Thoracic aorta (tissue), 2 donors: ENCODE measurements at places on chromosomes 1 and 21. TPM values are rescaled to one million over a fixed set of nuclear protein-coding genes. Genes with fewer than 3 reads are reported as not detected.

DNA sequence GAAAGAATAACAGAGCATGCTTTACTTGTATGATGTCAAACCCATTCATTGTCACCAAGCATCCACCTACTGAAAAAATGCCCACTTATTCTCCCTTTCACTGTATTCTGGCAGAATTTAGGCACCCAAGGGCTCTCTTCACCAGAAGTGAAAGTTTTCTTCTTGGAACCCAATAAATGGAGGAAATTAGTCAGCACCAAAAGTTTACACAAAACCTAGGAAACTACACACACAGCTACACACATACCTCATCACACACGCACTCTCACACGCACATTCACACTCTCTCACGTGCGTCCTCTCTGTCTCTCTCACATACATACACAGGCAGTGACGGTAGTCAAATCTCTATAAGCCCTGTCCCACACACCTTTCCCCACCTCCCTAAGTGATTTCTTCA, 37.6 kb downstream of the MCOLN2 start:
- no peak for DNase-seq

- DNase-seq: no peak
Measured at GRCh38 chr1:164748253-164748899, 189.4 kb downstream of the PBX1 start.

- DNase-seq: no peak
Measured at GRCh38 chr1:3212453-3213355, 143.7 kb downstream of the PRDM16 start.

Gene LRRC38
- total RNA-seq: not detected

Gene CLDN17
- total RNA-seq: not detected

GRCh38 chr1:156854634-156855033, 4.3 kb downstream of the INSRR start:
- no peak for DNase-seq

Gene NBPF9
- total RNA-seq: 18.1 TPM

Gene FCRL2
- total RNA-seq: not detected

- no peak for DNase-seq
Measured at GRCh38 chr1:236142253-236143103, at the start of gene GPR137B. Gene GPR137B, plus strand, starts transcription at chr1:236142539. Its CDS starts 84 bp downstream, at chr1:236142623.

DNA sequence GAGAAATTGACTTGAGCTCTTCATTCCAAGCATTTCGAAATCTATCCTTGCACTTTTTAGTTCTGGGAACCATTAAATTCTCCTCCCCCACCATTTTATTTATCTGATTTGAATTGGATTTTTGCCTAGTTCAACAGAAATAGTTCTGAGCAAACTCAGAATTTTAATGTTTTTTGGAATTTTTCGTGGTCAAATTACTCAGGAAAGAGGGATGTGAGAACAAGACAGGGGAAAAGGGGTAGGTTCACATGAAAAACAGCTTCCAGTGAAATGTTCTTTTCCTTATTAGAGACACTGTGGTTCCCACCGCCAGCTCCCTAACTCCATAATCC, 5.7 kb upstream of the ZNF697 start:
- DNase-seq: no peak

DNA sequence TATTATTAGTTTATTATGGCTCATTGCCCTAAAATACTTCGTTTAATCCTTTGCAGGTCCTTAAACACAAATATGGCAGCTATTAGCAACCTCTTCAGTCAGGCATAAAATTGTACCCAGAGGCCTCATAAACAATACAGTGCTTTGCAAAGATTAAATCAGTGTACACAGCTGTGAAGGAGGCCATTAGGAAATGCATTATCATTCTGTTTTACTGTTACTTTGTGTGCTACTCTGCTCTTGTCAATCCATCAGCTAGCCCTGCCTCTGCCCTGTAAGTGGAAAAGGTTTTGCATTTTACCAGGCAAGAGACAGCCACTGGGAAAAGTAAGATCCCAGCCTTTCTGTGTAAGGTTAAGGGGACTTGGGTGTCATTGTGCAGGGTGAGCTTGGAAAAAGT, 415.7 kb upstream of the DAB1 start:
- no peak for DNase-seq

Gene ATP8B2
- total RNA-seq: 291 TPM

Gene SH3GLB1
- 49.1 TPM for total RNA-seq

- DNase-seq: no peak
Measured at GRCh38 chr1:118485757-118486156, 300.7 kb upstream of the SPAG17 start.

GRCh38 chr1:15883326-15883725, 35.8 kb downstream of the SPEN start:
- DNase-seq: no peak

- no peak for DNase-seq
Measured at GRCh38 chr1:172006660-172007059, 165.4 kb downstream of the DNM3 start.

- no peak for DNase-seq
Measured at GRCh38 chr1:237041795-237042525, at the start of gene RYR2. Gene RYR2, plus strand, starts transcription at chr1:237042184. Its CDS starts 338 bp downstream, at chr1:237042522.

Gene VANGL2
- total RNA-seq: 0.27 TPM

Gene RAB29
- 23.5 TPM for total RNA-seq

DNA sequence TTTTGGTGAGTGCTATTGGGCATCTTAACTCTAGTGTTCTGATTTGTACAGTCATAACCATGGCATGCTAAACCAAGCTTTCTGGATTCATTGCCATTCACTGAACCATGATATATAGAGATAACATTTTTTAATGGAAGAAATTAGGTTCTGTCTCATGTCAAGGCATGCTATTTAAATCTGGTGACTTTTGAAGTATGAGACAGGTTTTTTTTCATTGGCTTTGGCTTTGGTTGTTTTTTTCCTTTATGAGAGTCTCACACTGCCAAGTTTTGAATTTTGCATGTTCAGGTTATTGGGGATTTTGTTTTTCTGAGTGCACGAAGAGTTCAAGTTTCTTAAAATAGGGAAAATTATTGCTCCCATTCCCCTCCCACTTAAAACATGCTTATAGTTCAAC, 141.3 kb upstream of the ADAMTS5 start:
- DNase-seq: no peak

DNA sequence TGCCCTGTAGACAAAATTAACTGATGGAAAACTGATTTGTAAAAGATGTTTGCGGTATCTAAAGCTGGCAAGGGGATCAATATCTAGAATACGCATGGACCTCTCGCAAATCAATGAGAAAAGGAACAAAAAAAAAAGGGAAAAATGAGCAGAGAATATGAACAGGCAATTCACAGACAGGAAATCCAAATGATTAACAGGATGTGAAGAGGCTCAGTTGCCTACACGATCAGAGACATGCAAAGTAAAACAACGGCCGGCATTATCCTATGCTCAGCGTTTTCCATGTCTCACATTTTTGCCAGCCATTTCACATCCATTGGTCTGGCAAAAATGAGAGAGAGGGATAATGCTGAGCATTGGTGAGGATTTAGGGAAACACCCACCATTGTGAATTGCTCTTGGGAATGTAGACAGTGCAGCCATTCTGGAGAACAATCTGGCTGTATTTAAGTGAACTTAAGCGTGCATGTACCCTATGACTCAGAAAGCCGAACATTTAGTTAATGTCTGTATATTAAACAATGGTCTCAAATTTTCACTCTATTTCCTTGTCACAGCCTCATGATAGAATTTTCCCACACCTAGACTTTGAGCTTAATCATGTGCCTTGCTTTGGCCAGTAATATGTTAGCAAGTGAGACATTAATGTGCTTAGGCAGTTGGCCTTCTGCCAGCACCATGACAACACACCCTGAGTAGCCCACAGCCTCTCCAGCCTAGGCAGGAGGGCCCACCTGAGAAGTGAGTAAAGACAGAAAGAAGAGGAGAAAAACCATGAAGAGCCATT, 61.0 kb upstream of the NBPF3 start:
- no peak for DNase-seq

- DNase-seq: no peak
Measured at GRCh38 chr1:81509594-81509993, 291.1 kb upstream of the ADGRL2 start.

GRCh38 chr1:53590104-53590503, 130.9 kb downstream of the DMRTB1 start:
- no peak for DNase-seq

DNA sequence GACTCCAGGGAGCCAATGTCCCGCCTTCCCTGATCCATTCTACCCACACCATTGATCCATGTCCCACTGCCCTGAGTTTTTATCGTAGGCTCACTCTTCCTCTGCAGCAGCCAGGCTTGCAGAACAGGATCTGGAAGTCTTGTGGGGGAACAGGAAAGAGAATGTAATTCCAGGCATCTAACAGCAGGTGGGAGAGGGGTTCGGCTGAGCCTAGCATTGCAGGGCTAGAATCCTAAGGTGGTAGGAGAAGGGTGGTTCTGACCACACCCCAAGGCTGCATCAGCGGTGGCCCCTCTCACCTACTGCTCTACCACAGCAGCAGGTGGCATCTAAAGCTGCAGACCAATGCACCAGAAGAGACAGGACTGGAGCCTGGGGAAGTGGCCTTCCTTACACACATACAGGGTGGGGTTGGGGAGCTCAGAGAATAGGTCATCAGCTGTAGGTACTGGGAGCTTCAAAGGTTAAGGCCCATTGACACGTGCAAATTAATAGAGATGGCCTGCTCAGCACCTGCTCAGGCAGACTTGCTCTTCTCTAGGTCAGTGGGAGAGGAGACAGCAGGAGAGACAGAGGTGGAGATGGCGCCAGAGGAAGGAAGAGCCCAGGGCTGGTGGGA, 20.5 kb downstream of the KNCN start:
- no peak for DNase-seq

DNA sequence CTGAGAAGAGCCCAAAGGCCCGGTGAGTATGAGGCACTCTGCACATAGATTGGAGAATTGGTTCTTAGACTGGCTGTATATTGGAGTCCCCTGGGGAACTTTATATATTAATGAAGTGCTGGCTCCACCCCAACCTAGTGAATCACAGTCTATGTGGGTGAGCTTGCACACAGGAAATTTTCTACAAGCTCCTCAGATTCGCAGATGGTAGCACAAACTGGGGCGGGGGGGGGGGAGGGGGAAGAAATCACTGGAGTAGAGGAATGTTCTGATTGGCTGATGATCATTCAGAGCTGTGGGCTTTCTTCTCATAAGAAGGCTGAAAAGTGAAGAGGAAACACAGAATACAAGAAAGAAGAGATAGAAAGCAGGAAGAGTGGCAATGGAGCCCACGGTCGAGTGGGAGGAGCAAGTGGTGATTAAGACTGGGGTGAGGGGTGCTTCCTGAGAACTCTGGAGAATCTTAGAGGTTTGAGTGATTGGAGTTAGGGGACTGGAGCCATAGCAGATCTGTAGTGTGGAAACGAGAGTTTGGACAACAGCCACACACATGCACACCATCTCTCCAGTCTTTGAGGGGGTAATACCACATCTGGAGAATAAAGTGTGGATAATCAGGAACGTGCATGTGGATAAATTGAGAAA, 465.9 kb upstream of the DAB1 start:
- no peak for DNase-seq

Gene RASSF5
- 22.8 TPM for total RNA-seq

Gene PTGER3
- total RNA-seq: 61.7 TPM

GRCh38 chr1:233723387-233723786, 109.5 kb downstream of the KCNK1 start:
- DNase-seq: no peak

DNA sequence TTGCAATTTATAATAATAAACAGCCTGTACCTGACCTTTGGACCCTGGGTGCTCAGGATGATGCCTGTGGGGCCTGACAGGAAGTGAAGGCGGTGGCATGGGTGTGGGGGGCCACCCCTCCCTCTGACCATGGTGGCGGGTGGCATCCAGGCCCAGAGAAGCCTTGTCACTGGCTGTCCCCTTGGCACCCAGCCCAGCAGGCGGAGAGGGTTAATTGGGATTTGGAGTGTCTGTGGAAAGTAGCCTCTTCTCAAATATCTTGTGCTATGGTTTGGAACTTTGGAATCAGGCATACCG, 20.5 kb downstream of the SOX13 start:
- DNase-seq: no peak

DNA sequence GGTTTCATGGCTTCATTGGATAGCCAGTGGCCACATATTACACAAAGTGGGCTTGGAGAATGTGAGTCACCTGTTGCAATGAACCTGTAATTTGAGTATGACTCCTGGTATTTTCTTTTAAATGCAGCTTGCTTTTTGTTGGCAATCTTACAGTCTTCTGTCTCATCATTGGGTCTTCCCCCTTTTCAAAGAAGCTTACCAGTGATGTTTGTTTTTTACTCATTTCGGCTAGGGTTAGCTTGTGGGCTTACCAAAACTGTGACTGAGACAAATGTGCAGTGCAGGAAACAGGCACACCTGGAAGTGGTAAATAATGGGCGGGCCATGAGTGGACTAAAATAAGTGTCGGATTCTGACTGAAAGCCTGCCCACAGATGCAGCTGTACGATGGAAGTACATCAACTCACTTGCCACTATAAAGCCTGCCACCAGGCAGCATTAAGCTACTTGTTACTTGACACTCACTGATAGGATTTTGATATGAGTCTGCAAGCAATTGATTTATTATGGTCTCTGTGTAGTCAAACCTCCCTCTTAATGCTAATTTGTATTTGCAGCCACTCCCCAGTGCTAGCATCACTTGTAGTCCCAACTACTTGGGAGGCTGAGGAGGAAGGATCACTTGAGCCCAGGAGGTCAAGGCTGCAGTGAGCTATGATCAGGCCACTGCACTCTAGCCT, 4.2 kb downstream of the HHAT start:
- DNase-seq: no peak

DNA sequence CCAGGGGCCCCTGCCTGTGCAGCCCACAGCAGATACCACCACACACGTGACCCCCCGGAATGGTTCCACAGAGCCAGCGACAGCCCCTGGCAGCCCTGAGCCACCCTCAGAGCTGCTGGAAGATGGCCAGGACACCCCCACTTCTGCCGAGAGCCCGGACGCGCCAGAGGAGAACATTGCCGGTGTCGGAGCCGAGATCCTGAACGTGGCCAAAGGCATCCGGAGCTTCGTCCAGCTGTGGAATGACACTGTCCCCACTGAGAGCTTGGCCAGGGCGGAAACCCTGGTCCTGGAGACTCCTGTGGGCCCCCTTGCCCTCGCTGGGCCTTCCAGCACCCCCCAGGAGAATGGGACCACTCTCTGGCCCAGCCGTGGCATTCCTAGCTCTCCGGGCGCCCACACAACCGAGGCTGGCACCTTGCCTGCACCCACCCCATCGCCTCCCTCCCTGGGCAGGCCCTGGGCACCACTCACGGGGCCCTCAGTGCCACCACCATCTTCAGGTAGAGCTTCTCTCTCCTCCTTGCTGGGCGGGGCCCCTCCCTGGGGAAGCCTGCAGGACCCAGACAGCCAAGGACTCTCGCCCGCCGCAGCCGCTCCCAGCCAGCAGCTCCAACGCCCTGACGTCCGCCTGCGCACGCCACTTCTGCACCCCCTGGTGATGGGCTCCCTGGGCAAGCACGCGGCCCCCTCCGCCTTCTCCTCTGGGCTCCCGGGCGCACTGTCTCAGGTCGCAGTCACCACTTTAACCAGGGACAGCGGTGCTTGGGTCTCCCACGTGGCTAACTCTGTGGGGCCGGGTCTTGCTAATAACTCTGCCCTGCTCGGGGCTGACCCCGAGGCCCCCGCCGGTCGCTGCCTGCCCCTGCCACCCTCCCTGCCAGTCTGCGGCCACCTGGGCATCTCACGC, 51.0 kb downstream of the COL18A1 start:
- DNase-seq: no peak
